ENCODE measurements at places on chromosomes 1 and 21.

- no peak for DNase-seq
Observed at GRCh38 chr1:89457046-89457445, 67.6 kb upstream of the LRRC8B start.

DNA sequence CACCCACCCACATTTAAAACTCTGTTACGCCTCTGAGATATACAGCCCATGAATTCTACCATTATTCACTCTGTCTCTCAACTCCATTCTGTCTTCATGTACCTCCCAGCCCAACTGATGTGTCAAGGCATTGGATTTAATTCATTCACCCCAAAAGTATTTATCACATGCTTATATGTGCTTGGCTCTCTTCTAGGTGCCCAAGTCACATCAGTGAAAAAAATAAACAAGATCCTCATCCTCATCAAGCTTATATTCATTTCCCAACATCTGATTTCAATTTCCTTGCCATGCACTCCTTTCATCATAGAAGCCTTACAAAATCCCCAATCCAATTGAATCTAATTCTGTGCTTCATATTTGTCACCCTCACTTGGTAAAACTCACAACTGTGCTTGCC, 967.6 kb downstream of the LTN1 start:
- DNase-seq, result no peak

DNA sequence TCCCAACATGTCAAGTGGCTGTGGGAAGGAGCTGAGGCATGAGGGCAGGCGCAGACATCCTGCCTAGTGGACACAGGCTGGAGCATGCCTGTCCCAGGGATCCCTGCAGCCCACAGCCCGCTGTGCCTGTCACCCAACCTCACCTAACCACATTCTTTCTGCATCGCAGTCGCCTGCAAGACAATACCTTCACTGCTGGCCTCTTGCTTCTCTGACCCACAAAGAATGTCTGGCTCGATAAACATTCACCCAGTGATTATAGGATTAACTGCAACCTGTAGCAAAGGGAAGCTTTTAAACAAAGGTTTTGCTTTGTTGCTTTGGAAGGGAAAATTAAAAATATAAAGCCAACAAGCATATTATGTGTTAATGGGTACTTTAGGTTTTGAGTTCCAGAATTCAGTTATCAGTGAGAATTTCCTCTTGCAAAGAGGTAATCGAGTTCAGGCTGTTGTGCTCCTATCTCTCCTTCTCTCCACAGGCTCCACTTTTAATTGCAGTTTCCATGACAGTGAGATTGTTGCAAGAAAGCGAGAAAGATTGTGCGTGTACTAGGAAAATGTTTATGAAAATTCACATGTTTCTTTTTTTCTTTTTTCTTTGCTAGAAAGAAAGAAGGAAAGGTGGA, 40.0 kb upstream of the ZNF648 start:
- DNase-seq, result no peak

- DNase-seq, result no peak
Observed at GRCh38 chr1:66527686-66528085, 6.3 kb upstream of the SGIP1 start.

DNA sequence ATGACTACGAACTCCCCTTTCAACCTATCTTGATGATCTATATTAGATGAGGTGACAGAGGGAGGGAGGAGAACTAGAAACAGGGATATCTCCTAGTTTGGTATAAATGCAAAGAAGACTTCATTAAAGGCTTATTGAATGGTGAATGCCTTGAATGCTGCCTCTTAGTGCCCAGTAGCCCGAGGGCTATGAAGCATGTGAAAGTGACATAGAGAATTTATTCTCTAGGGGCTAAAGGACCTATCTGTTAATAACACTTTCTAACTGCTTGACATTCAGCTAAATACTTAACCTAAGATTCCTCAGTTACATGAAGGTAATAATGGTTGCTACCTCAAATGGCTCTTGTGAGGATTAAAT, 764.1 kb downstream of the LTN1 start:
- DNase-seq, result no peak

GRCh38 chr1:233331676-233332519, 4.4 kb downstream of the MAP3K21 start:
- DNase-seq, result no peak

GRCh38 chr1:6347641-6348487, 45.7 kb downstream of the ACOT7 start:
- DNase-seq, result no peak

GRCh38 chr1:7583291-7584096, 187.6 kb upstream of the VAMP3 start:
- peak; percentile 21 for DNase-seq

- no peak for DNase-seq
Observed at GRCh38 chr1:110212169-110213142, 2.3 kb downstream of the KCNC4 start.

- no peak for DNase-seq
Observed at GRCh38 chr1:221858818-221859611, 117.1 kb upstream of the DUSP10 start.

DNA sequence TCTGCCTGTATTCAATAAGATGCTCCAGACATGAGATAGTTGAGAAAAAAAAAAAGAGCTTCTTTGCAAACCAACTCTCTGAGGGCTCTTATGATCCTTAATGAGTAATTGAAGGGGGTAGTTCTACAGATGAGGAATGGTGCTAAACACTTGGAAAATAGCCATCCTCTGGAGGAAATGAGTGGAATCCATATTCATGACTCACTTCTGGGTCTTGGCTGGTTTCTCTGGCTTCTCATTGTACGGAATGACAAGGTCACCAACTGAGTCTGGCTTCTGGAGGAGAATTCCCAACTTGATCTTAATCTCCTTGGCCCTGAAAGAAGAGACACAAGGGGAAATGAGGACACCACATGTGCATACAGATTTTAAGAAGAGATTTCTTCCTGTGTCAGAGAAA, 34.7 kb downstream of the RGS5 start:
- no peak for DNase-seq

- no peak for DNase-seq
Observed at GRCh38 chr1:66374561-66375111, 159.3 kb upstream of the SGIP1 start.

DNA sequence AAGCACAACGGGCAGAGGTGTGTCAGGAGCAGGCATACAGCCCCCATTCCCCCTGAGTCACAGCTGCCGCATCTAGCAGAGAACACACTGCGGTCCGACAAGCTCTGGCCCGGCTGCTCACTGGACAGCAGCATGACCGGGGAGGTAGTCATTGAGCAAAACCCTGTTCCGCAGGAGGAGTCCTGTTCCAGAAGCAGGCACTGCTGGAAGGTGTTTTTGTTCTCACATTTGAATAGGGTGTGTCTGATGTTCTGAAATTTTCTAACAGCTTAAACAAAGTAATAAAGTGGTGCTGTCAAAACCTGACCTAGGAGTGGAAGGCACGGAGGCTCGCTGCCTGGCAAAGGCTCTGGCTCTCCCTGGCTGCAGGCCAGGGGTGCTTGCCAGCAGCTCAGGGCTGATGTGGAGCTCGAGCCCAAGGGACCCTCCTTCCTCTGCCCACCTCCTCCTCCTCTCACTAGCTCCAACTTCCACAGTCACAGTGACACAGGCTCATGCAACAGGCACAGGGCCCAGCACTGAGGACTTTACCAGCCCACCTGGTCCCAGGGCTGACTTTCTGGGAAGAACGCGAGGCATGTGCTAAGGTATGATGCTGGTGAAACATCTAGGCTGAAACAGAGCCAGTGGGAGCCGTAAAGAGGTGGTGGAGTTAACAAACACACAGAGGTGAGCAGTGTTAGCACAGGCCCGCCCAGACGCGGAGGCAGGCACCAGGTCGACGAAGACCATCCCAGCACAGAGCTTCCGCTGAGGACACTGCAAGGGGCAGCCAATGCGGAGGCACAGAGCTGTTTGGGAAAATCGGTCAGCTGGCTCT, 118.6 kb upstream of the IFFO2 start:
- no peak for DNase-seq

DNA sequence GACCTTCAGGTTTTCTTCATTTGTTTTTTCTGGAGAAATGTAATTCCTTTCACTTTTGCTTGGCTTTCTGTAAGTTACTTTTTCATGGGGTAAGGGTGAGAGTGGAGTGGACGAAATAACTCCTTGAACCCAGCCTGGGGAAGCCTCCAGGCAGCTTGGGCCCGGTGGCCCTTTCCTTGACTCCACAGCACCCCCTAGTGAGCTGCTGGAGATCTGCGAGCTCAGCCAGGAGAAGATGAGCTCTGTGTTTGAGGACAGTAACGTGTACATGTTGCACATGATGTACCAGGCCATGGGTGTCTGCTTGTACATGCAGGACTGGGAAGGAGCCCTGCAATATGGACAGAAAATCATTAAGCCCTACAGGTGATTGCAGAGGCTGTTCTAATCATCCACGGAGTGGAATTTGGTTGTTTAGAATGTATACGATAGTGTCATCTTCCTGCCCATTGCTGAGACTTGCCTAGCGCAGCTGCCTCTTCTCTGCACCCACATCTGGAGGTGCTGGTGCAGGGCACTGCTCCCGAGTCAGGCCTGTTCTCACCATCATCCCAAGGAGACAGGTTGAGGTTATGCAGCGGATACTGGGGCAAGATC, 51.0 kb downstream of the SMYD2 start:
- DNase-seq, result no peak

DNA sequence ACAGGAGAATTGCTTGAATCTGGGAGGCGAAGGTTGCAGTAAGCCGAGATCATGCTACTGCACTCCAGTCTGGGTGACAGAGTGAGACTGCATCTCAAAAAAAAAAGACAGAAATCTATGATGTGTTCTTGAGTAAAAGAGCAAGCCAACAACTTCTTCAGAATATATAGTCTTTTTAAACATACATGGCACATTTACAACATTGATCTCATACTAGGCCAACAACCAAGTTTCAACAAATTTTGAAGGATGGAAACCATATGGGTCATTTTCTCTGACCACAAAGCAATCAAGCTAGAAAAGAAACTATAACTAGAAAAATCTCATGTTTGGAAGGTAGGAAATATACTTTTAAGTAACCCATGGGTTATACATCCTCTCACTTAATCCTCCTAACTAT, 38.3 kb downstream of the PAFAH2 start:
- DNase-seq, result no peak

GRCh38 chr1:30516485-30516858, 206.9 kb downstream of the MATN1 start:
- no peak for DNase-seq

DNA sequence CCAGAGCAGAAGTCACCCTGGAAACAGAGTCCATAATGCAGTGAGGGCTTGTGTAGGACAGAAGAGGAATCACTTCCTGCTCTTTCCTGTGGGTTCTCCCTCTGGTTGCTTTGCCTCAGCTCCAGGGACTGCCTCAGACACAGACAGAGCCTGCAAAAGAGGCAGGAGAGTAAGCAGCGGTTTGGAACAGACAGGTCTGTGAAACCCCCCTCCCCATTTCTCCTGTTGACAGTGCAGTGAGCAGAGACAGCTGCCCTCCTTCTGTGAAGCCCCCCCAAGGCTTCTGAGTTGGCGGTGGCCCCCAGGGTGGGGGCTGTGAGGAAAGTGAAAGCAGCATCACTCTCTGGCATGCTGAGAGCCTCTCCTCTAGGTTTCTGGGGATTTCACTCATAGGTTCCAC, 53.0 kb downstream of the MAB21L3 start:
- DNase-seq, result no peak

GRCh38 chr1:145788580-145788979, 35.3 kb downstream of the RNF115 start:
- no peak for DNase-seq

Measured in ovary (tissue), 10 donors.